Lung (tissue), 17 donors: ENCODE measurements at places on chromosomes 2 and 18. TPM values are rescaled to one million over a fixed set of nuclear protein-coding genes. Genes with fewer than 3 reads are reported as not detected.

The ANKRD30BL gene
- not detected for total RNA-seq

The METTL5 gene
- total RNA-seq, result 29.2 TPM

GRCh38 chr18:37734406-37734805 lies 168.8 kb upstream of the CELF4 start:
- H3K36me3 ChIP-seq, result no peaks in the 10 kb centered on the region
- no peaks in the 10 kb centered on the region for H3K27me3 ChIP-seq
- no peaks in the 10 kb centered on the region for H3K4me1 ChIP-seq
- H3K27ac ChIP-seq, result no peak overlapping the region

DNA sequence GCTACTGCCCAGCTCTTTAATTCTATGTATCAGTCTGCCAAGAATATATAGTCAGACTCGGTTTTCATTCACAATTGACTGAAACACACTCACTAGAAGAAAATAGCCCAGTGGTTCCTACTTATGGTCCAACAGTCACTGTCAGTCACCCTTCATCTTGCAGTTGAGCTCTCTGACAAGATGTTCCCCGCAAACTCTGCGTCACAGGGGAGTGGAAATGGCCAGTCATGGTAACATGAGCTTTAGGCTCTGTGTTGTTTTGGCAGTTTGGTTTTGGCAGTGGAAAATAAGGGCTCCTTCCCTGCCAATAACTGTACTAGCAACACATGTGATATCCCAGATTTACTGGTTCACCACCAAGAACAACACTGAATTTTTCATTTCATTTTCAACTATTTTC lies 122.5 kb downstream of the PRPF40A start:
- no peak for DNase-seq

The SCN1A gene
- 32.6 TPM for total RNA-seq

- H3K27ac ChIP-seq, result no peak overlapping the region
- no peak overlapping the region for H3K4me3 ChIP-seq
- DNase-seq, result peak; percentile 63
- H3K27me3 ChIP-seq, result no peaks in the 10 kb centered on the region
Measured at GRCh38 chr18:37452682-37453385, 112.8 kb downstream of the CELF4 start.

The GPAT2 gene
- total RNA-seq, result 4.4 TPM

The MOCOS gene
- total RNA-seq, result 4.0 TPM

- H3K4me1 ChIP-seq, result peaks cover 3% of the 10 kb centered on the region
- peak overlapping the region; percentile 92 for H3K27ac ChIP-seq
- peak overlapping the region; percentile 26 for H3K4me3 ChIP-seq
- no peaks in the 10 kb centered on the region for H3K36me3 ChIP-seq
- no peak for DNase-seq
- no peaks in the 10 kb centered on the region for H3K27me3 ChIP-seq
Measured at GRCh38 chr2:144523596-144524117, 3.7 kb upstream of the ZEB2 start.

The MTA3 gene
- total RNA-seq, result 22.3 TPM

DNA sequence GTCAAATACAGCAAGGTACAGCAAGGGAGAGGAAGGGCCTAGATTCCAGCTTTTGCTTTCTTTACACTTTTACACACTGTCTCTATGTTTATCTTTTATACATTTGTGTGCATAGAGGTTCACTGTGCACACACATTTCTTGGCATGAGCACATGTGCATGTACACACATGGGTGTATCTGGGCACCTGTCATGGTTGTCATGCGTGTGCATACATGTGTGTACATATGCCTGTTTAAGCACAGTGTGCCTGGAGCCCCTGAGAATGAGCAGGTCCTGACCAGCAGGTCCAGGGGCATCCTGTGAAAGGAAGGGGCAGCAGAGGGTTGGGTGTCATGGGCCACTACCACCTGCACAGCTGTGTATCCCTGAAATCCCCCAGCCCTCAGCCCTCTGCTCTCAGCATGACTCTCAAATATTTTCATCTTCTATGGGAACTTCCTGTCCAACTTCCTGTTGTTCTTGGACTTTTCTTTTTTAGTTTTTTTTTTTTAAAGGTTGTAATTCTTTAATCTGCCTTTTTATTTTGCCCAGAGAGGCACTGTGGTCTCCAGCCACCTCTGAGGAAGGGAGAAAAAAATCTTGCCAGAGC lies 97.0 kb upstream of the EPAS1 start:
- H3K36me3 ChIP-seq, result no peaks in the 10 kb centered on the region
- no peak for DNase-seq
- no peak overlapping the region for H3K4me3 ChIP-seq
- peaks cover 4% of the 10 kb centered on the region for H3K4me1 ChIP-seq
- no peaks in the 10 kb centered on the region for H3K27me3 ChIP-seq
- H3K27ac ChIP-seq, result peak overlapping the region; percentile 0

The EML6 gene
- 5.1 TPM for total RNA-seq

DNA sequence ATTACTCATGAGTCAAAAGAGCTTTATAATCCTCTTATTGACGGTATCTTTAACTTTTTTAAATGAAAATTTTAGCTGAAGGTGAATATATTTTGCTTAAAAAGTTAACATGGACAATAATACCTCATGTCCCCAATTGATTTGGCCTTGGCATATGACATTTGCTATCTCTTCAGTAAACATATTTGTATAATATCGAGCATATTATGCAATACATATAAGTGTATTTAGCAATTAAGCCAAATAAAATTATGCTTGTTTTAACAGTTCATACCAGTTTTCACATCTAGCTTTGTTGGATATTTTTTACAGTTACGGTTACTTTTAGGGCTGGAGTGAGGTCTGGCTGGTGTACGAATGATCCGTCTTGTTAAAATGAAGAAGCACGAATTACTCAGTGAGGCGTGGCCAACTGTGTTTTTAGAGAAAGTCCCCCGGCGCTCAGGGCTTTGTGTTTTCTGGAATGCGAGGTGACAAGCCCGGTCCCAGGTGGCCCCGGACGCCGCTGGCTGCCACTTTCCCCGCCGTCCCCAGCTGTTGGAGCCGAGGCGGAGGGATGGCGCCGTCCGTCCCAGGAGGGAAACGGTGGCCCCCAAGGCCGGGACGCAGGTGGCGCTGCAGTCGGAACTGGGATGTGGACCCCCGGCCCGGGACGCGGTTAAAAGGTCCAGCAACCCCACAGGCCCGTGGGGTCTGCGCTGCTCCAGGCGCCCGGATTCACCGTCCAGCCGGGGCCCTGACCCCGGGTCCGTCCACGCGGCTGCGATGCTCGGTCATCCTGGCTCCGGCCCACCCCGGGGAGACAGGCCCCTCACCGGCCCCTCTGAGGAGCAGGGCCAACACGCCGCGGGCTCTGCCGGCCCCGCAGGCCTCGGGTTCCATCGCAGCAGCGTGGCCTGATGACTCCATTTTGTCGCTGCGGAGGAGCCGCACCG lies 41.3 kb downstream of the TMEM18 start:
- no peaks in the 10 kb centered on the region for H3K4me1 ChIP-seq
- no peaks in the 10 kb centered on the region for H3K27me3 ChIP-seq
- DNase-seq, result no peak
- H3K4me3 ChIP-seq, result no peak overlapping the region
- no peaks in the 10 kb centered on the region for H3K36me3 ChIP-seq

The NFU1 gene
- total RNA-seq, result 32.0 TPM
